Muscle of arm (tissue), 14 donors: ENCODE measurements at places on chromosomes 7 and 10. TPM values are rescaled to one million over a fixed set of nuclear protein-coding genes. Genes with fewer than 3 reads are reported as not detected.

- DNase-seq = peak; percentile 16
Measured at GRCh38 chr7:136326045-136326609, 349.0 kb upstream of the MTPN start.

FAM25C gene
- polyA plus RNA-seq = not detected

TDRD1 gene
- polyA plus RNA-seq = not detected

DNA sequence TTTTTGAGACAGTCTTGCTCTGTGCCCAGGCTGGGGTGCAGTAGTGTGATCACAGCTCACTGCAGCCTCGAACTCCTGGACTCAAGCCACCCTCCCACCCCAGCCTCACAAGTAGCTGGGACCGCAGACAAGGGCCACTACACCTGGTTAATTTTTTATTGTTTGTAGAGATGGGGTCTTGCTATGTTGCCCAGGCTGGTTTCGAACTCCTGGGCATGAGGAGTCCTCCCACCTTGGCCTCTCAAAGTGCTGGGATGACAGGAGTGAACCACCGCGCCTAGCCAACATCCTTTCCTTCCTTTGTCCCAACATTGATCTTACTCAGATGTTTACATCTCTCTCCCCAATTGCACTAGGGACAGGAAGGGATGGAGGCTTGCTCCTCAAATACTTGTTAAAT is 3.3 kb downstream of the GTF2IRD1 start:
- no peak for DNase-seq
